T-helper 1 cell (primary cell): ENCODE measurements at places on chromosomes 16 and 17.

- no peak for DNase-seq
These were observed 346.2 kb upstream of the ASIC2 start for GRCh38 chr17:33639103-33639880.

DNA sequence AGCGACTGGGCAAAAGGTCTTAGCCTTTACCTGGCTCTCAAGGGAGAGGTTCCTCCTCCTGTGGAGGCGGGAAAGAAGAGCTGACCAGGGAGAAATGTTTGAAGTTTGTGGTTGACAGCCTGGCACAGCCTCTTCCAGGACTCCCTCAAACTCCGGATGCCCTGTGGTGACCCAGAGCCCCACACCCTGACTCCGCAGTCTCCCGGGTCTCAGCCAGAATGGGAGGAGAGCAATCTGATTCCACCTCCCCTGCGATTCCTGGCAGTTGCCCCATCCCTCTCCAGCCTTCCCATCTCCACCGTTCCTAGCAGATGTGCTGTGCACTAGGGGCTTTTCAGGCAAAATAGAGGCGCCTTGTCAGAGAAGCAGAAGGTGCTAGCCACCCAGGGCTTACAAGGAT lies 5.5 kb upstream of the DNAI2 start:
- no peak for DNase-seq

- no peak for DNase-seq
These were observed 266.7 kb upstream of the CDH11 start for GRCh38 chr16:65388592-65388991.

GRCh38 chr16:89525146-89525913 lies 17.1 kb downstream of the SPG7 start:
- DNase-seq, result no peak

DNA sequence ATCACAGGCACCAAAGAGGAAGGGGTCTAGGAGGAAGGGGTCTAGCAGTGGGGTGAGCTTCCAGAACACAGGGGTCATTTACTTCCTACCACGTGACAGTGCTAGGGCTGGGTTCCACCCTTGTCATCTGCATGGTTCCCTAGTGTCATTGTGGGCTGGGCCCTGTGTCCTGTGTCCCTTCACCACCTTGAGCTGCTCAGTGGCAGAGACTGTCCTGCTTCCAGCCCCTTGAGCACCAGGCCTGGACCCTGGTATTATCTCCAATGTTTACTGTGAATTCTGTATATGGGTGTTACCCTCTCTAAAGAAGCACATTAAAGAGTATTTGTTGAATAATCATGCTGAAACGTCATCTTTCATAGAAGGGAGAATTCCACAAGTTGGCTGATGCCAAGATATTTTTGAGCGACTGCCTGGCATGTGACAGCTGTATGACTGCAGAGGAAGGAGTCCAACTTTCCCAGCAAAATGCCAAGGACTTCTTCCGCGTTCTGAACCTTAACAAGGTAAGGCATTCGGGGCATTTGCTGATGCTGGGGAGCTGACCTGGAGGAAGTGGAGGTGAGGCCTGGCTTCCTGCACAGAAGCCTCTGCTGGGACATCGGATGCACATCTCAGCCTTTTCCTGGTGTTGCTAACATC lies 5.5 kb downstream of the NARF start:
- DNase-seq, result no peak

DNA sequence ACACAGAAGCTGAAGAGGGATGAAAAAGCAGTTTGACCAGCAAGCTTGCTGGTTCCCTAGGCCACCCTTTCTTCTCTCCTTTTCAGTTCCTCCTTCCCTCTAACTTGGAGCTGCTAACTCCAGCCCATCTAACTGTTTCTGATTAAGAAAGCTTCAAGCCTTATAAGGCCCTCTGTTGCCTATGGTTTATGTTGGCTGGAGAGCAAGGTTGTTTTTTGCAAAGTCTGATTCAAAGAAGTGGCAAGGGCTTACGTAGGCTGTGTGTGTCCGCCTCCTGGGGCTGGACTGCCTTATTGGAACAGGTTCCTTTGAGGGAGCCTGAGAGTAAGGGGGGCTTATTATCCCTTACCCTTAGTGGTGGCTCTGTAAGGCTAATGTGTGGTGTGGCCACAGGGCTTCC lies 7.1 kb downstream of the AKAP1 start:
- no peak for DNase-seq

- no peak for DNase-seq
These were observed 29.2 kb downstream of the TRPV3 start for GRCh38 chr17:3528403-3528851.

DNA sequence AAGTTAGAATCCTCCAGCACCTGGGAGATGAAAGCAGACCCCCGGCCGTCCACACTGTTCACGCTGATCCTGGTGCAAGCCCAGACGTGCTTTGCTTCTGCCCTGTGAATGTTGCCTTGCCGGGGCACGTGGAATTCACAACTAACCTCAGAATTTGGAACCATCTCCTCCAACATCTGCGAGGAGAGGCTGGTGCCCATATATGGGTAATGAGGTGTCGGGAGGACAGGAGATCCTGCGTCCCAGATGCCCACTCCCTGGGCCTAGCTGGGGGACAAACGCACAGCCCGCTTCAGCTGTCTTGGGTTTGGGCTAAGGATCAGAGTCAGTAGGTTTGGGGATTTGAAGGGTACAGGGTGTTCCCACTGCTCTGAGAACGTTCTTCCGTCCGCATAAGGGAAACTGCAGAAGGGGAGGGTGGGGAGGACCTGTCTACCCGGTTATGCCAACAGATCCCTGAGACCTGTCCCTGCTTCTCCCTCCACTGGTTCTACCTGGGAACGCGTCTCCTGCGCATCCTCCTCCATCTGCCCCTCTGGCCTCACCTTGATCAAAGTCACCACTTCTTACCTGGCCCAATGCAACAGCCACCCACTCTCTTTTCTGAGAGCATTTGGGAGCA lies 14.1 kb downstream of the PPL start:
- no peak for DNase-seq

DNA sequence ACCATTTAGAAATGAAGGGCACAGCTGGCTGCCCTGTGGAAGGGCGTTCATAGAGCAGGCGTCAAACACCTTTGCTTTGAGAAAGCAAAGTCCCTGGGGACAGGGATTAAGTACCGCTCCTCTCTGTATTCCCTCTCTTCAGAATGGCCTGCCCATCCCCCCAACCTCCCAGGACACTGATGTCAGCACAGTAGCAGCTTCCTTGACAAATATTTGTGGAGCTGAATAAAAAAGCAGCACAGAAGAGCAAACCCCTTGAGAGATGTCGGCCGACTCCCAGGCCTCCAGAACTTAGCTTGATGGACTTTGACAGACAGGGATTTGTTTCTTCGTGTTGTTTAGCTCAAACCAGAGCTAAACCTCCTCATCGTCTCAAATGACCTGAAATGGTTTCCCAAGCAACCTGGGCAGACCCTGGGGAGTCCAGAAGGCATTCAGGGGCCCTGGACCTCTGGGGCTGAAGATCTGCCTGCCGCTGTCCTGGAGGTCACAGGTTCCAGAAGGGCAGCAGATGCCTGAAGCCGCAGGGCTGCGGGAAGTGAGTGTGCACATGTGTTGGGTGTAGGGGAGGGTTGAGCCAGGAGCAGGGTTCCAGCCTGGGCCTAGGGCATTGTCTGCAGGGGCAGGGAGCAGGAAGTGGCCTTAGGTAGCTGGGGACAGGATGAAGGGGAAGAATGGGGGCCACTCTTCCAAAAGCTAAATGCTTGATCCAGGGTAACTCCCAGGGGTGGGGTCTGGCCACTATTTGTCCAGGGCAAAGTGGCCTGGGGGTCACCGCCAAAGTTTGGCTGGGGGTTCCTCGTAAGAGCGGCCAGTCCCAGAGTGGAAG lies 42.3 kb upstream of the NKD1 start:
- no peak for DNase-seq

DNA sequence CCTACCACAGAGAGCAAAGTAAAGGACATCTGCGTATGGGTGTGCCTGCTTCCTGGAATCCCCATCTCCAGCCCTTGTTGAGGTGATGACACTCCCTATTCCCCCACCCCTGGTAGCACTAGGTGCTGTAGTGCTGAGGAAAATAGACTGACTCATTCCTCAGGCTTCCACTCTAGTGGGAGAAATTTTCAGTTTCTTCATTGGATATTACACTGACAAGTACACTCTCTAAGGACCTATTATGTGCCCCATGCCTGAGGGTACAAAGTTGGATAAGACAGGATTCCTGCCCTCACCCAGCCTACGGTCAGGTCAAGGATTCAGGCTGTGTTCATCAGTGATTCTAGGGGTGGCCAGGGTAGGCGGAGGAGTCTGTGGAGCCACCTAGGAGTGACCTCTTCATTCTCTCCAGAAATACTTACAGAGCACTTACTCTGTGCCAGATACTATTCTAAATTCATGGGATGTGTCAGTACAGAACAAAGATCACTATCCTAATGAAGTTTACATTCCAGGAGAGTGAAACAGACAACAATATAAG lies 4.5 kb upstream of the ZC3H7A start:
- no peak for DNase-seq

- DNase-seq, result no peak
These were observed 7.8 kb downstream of the GALK1 start for GRCh38 chr17:75757086-75757681.

- DNase-seq, result no peak
These were observed 135.4 kb upstream of the CHMP6 start for GRCh38 chr17:80855948-80856862.

DNA sequence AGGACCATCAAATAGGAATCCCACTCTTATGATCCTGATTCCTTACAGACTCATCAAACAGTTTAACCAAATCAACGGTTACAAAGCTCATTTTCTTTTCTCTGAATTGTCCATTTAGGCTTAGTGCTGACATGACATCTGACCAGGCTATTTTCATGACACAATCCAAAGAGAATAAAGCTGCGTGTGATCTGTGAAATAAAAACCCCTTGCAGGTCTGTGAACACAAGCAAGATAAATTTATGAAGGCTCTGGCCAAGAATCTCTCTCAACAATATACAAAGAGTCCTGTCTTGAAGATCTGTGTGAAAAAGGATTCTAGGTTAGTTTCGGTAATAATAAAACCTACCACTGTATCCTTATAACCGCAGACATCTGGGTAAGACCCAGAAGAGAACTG lies 22.0 kb downstream of the COG1 start:
- DNase-seq, result no peak

DNA sequence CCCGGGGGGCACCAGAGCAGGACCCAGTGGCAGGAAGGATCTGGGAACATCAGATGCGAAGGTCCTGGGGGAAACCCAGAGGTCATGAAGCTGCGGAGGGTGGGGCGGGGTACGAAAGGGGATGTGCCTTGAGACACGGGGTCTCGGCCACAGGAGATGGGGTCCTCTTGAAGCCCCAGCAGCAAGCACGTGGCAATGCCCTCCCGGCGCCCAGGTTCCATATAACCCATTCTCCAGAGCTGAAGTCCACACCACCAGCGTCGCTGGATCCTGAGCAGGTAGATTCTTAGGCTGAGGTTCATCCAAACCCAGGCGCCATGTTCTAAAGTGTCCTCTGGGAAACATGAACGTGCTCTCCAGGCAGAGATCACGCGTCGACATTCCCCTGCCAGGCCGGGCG lies 20.9 kb downstream of the PIEZO1 start:
- DNase-seq, result no peak

GRCh38 chr16:10120953-10121352 lies 61.3 kb downstream of the GRIN2A start:
- DNase-seq, result no peak

- no peak for DNase-seq
These were observed 325.1 kb upstream of the ERCC4 start for GRCh38 chr16:13594823-13595222.

GRCh38 chr16:84079664-84080063 lies 37.1 kb upstream of the SLC38A8 start:
- DNase-seq, result no peak

- no peak for DNase-seq
These were observed 266.4 kb upstream of the RPL38 start for GRCh38 chr17:73936908-73937627.

GRCh38 chr17:79613195-79613772 lies 2.4 kb upstream of the RBFOX3 start:
- DNase-seq, result no peak

DNA sequence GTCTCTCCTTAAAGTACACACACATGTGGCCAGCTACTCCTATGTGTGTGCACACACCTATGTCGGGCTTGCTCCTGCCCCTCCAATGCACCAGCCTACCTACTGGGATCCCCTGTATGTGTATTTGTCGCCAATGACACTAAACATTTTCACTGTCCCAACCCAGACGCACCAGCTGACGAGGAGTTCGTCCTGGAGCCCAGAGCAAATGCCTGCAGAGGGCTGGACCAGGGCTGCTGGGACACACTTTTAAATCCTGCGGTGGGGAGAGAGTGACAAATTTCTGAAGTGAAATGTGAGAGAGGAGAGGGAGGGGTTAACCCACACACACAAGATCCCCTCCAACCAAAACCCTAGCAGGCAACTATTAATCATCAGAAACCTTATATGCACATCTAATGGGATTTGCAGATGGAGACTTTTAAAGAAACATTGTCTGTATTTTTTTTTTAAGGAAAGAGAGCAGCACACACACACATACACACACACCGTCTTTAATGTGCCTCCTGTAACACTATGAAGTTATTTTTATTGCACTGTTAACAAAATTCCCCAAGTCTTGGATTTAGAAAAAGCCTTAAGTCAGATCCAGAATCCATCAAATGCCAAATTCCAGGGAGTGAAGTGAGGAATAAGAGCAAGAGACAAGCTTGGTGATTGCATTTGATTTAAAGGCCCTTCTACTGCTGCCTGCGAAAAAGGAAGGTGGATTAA lies at the start of gene MEOX1:
TSS of gene MEOX1 (minus strand) at position 224 of the 714 bp plus-strand sequence. CDS start 388 bp downstream, outside the sequence.
- no peak for DNase-seq

DNA sequence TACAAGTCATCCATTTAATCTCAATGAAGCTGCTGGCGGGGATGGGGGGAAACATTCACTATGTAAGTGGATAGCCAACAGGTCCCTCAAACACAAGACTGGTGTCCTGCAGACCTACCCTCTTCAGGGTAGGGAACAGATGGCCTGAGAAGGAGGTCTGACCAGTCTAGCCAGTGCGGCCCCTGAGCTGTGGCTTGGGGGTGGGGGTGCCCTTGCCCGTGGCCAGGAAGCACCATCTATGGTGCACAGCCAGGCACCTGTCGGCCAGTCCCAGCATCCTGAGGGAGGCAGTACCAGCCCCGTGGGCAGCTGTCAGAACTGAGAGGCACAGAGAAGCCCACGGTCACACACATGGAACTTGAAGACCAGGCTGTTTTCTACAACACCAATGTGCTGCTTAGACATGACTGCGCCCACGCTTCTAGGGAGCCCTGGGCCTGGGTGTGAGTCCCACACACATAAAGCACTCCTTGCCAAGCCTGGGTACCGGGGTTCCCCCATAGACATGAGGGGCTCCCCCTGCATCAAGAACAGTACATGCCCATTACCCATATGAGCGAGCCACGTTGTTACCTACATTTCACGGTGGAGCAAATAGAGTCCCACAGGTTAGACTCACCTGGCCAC lies 40.9 kb downstream of the RMI2 start:
- DNase-seq, result no peak

DNA sequence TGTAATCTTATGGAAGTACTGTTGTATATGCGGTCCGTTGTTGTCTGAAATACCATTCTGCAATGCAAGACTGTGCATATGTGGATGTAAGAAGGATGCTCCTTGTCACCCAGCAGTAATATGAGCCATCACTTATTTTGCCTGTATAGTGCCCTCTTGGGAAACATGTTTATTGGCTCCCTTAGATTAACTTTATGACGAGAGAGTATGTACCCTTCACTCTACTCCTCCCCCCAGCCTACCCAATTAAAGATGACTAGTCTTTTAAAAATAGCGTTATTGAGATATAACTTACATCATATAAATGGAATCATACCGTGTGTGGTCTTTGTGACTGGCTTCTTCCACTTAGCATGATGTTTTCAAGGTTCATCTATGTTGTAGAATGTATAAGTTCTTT lies 33.6 kb downstream of the FTO start:
- DNase-seq, result no peak
